ENCODE measurements at places on chromosomes 16 and 17.

DNA sequence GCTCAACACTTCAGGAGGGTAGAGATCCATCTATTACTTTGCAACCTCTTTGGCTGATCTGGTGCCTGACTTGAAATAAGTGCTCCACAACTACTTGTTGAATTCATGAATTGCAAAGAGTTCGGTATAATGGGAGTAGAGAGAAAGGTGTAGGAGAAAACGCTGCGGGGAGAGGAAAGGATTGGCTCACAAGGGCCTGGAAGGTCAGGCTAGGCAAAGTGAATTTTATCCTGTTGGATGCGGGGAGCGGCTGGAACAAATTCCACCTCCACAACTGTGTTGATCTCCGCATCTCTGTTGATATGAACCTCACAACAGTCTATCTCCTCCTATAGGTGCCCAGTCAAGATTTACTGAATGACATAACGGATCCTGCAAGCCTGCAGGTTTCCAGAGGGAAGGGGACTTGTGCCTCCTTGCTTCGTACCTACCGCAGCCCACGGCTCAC is 684 bp downstream of the SLX4 start:
- peak; percentile 17 for DNase-seq

DNA sequence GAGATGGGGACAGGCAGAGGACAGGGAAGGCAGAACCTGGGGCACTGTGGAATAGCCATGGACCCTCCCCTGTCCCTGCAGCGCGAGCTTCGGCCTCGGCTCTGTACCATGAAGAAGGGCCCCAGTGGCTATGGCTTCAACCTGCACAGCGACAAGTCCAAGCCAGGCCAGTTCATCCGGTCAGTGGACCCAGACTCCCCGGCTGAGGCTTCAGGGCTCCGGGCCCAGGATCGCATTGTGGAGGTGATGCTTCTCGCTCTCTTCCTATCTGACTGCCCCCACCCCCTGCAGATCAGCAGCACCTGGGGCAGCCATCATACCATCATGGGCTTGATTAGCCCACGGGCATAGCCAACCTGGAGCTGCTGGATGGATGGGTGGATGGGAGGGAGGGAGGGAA is 13.5 kb downstream of the NHERF1 start:
- no peak for DNase-seq

- no peak for DNase-seq
Measured at GRCh38 chr16:85611194-85611443, 2.0 kb upstream of the GSE1 start.

DNA sequence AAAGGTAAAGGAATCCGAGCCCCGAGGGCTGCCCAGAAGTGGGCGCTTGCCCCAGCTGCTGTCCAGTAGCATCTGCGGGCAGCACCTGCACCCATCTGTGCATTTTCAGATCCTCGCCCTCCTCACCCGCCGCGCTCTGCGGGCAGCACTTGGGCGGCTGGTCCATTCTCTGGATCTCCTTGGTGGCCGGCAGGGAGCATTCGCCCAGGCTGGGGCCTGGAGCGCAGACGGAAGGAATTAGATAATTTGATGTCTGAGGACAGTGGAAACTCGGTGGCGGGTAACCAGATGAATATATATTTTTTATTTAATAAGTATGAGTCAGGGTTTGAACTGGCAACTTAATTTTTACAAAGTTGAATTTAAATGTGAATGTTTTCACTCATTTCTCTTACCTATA is 88.5 kb downstream of the NPIPB11 start:
- no peak for DNase-seq

GRCh38 chr16:85872734-85873133 is 26.2 kb upstream of the IRF8 start:
- no peak for DNase-seq

DNA sequence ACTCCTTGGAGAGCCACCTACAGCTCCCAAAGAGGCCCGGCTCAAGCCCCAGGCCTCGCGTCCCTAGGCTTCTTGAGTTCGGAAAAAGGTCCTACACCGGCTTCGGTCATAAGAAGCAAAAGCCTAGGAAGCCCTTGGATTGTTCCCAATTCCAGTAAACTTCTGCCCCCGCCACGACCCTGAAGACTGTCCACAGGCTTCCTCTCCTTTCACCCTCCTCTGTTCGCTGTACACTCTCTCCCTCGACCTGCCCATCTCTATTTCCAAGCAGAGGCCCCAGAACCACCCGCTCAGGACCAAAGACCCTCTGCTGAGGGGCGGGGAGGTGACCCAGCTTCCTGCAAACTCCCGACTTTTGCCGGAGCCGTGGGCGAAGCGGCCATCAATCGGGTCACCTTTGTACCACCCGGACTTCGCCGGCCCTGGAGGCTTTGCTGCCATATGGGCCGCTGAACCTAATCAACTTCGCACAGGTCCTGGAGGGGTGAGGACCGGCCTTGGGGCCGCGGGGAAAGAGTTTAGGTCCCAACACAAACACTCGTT is 2.7 kb downstream of the HOXB2 start:
- DNase-seq, result peak; percentile 56

DNA sequence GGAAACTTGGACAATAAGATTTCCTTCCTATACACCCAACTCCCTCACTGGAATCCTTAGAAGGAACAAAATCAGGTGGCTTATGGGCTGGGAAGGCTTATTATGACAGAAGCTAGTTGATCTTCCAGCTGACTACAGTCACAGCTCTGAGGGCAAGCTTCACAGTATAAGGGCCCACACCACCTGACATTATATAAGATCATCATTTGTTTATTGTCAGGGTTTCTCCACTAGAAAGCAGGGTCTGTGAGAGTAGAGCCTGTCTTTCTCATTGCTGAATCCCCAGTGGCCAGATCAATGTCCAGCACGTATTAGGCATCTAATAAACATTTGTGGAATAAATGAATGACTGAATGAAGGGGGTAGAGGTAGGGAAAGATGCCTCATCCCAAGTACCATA is 57.8 kb upstream of the PHOSPHO1 start:
- no peak for DNase-seq

DNA sequence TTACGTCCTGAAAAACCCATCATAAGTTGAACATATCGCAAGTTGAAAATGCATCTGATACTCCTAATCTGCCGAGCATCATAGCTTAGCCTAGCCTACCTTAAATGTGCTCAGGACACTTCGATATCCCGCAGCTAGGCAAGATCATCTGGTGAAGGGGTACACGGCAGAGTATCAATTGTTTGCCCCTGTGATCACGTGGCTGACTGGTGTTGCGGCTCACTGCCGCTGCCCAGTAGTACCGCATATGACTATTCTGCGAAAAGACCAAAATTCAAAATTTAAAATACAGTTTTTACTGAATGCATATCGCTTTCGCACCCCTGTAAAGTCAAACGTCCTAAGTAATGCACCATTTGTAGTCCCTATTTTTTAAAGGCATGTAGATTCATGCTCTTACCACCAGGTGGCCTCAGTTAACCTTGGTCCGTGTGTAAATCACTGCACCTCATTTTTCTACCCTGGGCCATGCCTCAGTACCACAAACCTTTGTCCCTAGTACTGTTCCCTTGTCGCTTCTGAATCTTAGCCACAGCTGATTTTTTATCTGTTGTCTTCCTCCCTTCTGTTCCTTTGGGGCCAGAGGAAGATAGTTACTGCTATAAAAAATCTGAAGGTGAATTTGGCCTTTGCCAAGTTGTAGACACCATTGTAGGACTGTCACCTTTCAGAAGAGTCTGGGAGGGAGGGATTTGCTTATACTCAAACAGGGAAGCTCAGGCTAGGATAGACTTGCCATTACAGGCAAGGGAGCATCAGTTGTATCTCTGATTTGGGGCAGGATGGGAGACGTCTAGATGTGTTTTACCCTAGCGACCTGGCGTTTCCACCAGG is 34.4 kb downstream of the WWP2 start:
- DNase-seq, result peak; percentile 41

- DNase-seq, result no peak
Measured at GRCh38 chr17:34607917-34608316, 28.5 kb downstream of the TMEM132E start.

- DNase-seq, result no peak
Measured at GRCh38 chr16:75112734-75113491, 3.7 kb downstream of the LDHD start.

- DNase-seq, result no peak
Measured at GRCh38 chr16:59697761-59698160, 963.6 kb upstream of the GOT2 start.

DNA sequence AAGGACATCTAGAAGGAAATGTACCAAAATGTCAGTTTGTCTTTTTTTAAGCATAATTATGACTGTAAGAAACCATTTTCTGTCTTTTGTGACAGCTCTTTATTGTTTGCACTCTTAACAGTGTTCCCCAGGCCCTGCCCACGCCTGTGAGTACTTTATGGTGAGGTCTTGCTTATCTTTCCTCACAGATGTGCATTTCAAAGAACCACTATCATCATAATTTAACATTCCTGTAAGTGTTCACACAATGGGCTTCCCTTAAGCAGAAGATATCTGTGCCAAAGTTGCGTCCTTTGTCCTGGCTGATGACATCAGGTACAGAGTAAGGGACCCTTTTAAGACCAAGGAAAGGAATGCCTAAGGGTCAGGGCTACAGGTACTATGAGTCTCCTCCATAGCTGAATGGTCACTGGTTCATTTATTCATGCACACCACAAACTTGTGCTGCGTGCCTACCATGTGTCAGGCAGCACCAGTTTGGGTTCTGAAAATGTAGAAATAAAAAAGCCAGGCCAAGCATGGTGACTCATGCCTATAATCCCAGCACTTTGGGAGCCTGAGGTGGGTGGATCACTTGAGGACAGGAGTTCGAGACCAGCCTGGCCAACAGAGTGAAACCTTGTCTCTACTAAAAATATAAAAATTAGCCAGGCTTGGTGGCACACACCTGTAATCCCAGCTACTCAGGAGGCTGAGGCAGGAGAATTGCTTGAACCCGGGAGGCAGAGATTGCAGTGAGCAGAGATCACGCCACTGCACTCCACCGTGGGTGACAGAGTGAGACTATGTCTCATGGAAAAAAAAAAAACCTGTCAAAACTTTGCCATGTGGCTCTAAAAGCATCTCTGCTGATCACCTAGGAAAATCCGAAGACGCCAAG is 55.4 kb upstream of the NLK start:
- DNase-seq, result no peak

- DNase-seq, result no peak
Measured at GRCh38 chr17:69232650-69233049, 4.0 kb upstream of the ABCA10 start.

DNA sequence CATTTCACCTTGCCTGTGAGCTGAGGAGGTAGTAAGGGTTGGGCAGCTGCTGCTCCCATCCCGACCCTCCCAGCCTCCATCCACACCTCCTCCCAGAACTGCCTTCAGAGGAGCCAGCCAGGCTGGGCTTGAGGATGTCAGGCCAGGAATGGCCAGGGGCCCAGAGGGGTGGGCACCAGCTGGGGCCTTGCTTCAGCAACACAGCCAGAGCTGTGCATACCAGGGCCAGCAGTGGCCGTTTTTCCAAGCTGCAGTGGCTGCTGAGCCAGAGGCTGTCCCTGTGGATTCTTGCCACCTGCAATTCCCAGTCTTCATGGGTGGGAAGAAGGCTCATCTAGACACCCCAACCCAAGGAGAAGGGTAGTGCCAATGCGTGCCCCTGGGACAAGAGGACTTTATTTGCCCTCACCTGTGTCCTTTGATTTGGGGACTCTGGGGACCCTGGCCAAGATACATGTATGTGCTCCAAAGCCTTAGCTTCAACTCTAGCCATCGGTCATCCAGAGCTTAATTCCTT is 153.4 kb upstream of the SDK2 start:
- DNase-seq, result no peak

DNA sequence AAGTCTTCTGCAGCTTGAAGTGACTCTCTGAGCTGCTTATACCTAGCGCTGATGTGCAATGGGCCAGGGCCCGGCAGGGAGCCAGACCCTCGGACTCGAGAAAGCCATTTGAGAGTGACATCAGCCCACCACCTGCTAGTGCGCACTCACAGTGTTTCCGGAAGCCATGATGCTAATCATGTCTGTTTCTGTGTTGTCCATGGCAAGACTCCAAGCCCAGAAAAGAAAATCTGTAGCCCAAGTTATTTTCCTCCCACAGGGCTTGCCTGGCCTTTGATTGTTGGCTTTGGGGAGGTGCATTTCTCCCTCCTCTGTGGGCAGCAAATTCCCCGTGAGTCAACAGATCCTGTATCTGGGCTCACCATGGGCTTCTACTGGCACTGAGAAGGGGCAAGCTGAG is 1.8 kb upstream of the CDRT4 start:
- DNase-seq, result no peak

- no peak for DNase-seq
Measured at GRCh38 chr17:80692931-80693467, 148.4 kb downstream of the RPTOR start.

- DNase-seq, result no peak
Measured at GRCh38 chr16:10831894-10832886, 13.6 kb upstream of the TVP23A start.

DNA sequence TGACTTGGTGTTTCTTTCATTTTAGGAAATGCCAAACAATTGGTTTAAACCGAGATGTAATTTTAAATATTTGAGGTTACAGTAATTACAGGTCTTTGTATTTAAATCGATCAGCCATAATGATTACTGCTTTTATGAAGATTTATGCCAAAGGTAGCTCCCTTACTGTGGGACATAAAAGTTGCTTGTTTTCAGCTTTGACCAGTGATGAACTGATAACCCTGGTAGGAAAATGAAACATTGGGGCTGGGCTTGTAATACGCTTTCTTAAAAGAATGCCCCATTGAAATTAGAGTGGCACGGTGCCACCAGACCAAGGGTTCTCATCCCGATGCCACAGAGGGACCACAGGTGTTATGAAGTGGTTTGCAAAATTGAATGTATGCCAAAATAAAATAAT is 7.3 kb downstream of the TNRC6A start:
- DNase-seq, result no peak

DNA sequence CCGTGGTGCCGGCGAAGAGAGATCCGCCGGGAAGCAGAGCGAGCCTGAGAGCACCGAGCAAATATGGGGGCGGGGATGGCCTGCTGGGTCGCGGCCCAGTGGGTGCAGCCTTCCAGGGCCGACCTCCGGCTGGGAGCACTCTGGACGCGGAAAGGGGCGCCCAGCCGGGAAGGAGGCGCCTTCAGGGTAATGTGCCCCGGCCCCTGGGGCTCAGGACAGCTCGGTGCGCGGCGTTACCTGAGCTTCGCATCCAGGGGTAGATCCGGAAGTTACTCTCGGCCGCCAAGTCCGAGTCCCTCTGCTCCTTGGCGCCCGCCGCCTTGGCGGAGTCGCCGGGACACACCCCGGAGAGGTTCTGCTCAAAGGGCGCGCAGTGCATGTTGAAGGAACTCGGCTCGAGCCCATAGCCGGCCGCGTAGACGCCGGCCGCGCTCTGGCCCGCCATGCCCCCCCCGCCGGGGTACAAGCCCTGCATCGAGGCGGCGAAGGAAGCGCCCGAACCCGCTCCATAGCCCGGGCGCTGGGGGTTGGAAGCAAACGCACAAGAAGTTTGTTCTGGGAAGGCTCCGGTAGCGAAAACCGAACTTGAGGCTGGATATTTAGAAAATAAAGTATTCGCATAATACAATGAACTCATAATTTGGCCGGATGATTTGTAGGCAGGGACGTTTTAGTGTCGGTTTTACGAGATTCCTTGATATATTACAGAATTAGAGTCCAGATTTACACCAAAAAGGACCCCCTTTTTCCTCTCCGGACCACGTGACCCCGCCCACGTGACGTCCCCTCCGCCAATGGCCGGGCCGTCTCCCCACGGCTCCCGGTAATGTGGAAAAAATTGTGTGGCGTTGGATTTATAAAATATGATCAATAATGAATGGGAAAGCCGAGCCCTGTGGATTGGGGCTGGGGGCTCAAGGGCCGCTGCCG is at the start of gene HOXB7:
Gene HOXB7 (minus strand): TSS at position 736 of the 930 bp plus-strand sequence. CDS start 99 bp downstream, at position 637.
- peak; percentile 50 for DNase-seq

- DNase-seq, result no peak
Measured at GRCh38 chr17:17454276-17454675, 22.5 kb upstream of the MED9 start.

- no peak for DNase-seq
Measured at GRCh38 chr16:48547530-48547929, 62.5 kb downstream of the N4BP1 start.

GRCh38 chr16:65148804-65149203 is 26.9 kb upstream of the CDH11 start:
- DNase-seq, result no peak
